Sigmoid colon (tissue), 7 donors: ENCODE measurements at places on chromosomes 13 and 19. TPM values are rescaled to one million over a fixed set of nuclear protein-coding genes. Genes with fewer than 3 reads are reported as not detected.

GRCh38 chr13:23469951-23470421 lies 36.5 kb upstream of the SACS start:
- no peak for DNase-seq

GRCh38 chr13:62309904-62310303 lies 894.3 kb upstream of the PCDH20 start:
- DNase-seq = no peak

DNA sequence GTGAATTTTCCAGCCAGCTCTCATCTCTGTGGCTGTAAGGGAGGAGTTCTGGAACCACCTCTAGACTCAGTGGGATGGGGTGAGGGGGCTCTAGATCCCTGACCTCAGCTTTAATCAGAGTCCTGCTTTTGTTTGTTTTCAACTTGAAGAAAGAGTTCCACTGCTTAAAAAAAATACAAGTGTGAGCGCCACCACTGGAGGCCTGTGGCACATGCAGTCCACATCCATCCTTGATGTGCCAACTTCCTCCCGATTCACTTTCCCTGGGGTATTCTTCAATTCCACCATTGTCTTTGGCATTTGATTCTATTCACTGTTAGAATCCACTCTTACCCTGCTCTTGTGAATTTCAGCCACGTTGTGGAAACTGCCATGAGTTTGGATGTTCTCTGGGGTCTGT lies 62.4 kb upstream of the GJB6 start:
- no peak for DNase-seq

DNA sequence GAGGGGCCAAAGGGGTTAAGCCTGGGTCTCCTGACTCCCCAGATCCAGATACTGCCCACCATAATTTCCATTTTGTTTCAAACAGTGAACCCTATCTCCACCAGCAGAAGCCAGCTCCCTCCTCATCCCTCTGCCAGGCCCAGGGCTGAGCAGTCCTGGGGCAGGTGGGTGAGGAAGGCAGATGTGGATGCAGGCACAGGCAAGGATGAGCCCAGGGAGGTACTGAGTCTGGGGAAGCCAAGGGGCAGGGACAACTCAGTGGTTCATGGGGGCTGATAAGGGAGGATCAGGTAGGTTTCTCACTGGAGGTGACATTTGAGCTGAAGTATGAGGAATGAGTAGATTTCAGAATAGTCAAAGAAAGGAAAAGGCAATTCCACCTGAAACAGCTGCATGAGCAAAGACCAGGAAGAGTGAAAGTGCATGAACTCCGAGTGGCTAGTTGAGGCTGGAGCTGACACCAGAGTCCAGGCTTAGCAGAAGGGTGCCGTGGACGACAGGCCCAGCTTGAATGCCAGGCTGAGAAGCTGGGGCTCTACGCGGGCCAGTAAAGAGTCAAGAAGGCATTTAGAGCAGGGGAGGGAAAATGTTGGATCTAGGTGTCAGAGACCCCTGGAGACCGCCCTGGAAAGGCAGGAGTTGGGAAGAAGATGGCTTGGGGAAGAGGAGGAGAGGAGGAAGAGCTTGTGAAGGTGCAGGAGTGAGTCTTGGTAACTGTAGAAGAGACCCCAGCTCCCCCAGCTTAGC lies 10.3 kb downstream of the CIC start:
- peak; percentile 72 for DNase-seq

DNA sequence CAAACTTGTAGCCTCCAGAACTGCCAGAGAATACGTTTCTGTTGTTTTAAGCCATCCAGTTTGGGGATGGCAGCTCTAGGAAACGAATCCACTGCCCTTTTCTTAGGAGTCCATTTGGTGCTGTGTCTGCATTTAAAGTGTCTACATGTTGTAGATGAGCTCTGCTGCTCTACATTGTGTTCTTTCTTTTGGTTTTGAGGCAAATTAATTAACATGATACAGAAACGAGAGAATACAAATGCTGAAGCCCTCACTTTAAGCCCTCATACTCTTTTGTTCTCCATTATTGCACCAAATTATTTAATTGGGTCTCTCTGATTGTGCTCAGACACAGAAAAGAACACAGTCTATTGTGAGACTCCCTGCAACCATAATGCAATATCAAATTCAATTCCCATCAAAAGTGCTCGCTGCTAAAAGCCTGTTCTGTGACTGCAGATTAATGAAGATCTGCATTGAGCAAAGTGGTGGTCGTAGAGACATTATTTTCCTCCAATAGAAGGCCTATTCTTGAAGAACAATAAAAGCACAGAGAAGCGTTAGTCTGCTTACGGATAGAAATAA lies 166.3 kb upstream of the SOX21 start:
- DNase-seq = no peak

Gene TFPT
- 24.7 TPM for total RNA-seq

Gene GIPR
- total RNA-seq = not detected

GRCh38 chr13:80386002-80386401 lies 45.1 kb upstream of the SPRY2 start:
- no peak for DNase-seq
